ENCODE measurements at places on chromosomes 5 and 9.

GRCh38 chr9:126708178-126708577 is 94.5 kb downstream of the LMX1B start:
- DNase-seq = no peak

- peak; percentile 93 for DNase-seq
Measured at GRCh38 chr9:734831-735511, 106.5 kb upstream of the DMRT1 start.

DNA sequence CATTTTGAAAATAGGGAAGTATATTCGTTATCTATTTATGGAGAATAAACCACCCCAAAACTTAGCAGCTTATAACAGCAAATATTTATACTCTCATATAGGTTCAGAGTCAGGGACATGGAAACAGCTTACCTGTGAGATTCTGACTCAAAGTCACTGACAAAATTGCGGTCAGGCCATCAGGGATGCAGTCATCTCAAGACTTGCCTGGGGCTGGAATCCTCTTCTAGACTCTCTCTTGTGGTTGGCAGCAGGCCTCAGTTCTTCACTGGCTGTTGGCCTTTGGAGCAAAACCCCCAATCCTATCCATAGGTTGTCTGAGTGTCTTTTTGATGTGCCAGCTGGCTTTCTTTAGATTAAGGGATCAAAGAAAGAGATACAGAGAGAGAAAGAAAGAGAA is 275.6 kb downstream of the SEC61B start:
- no peak for DNase-seq

DNA sequence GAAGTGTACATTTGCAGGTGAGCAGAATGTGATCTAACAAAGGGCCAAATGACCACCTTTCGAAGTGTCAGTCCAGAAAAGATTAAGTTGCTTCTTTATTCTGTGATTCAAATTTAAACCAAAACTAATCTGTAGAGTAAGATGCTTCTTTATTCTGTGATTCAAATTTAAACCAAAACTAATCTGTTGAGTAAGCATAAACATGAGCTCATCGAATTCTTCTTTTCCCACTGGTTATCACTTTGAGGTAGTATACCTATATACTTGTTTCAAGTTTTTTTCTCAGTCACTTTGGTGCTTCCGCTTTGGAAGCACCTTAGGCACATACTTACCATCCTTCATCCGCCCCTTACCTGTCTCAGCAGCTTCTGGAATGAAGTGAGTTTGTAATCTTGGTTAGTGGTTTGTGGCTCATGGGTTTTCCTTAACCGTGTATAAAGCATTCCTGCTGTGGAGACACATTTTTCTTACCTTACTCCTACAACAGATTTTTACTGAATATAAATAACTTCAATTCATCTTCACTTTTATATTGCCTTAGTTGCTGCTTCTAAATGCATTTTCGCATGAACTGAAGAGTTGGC is 40.7 kb upstream of the CTXN3 start:
- DNase-seq = no peak

DNA sequence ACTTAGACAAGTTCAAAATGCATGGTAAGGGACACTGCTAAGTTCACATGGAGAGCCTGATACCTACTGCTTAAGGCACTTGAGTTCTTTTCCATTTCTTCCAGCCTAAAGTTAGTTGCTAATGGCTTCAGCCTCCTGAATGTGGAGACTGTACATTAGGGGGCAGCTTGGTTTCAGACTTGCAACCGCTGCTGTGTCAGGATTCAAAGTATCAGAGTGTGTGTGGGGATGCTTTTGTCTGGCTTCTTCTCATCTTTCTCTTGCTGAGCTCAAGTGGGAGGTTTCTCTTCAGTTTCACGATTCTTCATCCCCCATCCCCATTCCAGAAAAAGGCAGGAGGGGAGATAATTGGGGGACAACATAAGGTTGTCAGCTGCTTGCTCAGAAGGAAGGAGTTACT is 49.4 kb downstream of the ATP10B start:
- DNase-seq = peak; percentile 2

GRCh38 chr5:7395432-7395946 is 449 bp upstream of the ADCY2 start:
- no peak for DNase-seq

- no peak for DNase-seq
Measured at GRCh38 chr5:163089230-163089629, 348.2 kb upstream of the CCNG1 start.

- peak; percentile 50 for DNase-seq
Measured at GRCh38 chr5:81428861-81429260, 34.9 kb upstream of the ACOT12 start.

GRCh38 chr5:10091701-10092100 is 158.0 kb downstream of the ATPSCKMT start:
- DNase-seq = peak; percentile 51

DNA sequence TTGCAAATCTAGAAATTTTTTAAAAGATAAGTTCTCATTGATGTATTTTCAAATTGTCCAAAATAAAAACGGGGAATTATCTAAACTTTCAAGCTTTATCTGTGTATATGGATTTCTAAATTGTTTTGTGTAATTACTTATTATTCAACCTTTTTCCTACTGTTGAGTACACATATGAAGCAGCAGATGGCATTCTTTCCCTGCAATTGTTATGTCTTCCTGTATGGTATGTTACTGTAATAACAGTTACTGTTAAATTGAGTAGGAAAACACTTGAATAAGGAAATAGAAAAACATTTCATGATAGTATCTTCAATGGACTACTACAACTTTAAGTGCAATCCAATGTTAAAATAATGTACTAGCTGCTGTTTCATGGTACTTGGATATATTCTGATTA is 124.8 kb downstream of the RANBP17 start:
- DNase-seq = peak; percentile 31

DNA sequence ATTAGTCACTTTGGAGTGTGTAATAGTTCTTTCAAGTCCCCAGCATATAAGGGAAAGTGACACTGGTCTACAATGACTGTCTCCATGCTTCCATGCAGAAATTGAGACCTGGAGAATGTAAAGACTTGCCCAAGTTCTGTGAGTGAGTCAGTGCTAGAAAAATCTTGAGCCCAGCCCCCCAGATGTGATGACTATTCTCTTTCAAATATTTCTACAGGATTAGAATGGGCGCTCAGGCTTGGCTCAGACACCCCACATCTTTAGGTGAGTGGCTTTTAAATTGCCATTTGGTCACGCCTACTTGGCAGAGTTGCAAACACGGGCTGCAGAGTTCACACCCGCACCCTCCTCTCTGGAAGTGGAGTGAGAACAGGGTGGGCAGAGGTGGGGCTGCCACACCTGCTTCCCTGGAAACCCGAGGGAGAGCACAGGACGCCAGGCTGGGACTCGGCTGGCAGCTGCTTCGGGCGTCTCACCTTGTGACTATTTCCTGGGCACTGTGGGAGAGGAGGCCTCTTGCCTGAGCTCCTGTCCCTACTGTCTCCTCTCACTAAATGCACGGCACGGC is 37.6 kb downstream of the ROPN1L start:
- peak; percentile 88 for DNase-seq

DNA sequence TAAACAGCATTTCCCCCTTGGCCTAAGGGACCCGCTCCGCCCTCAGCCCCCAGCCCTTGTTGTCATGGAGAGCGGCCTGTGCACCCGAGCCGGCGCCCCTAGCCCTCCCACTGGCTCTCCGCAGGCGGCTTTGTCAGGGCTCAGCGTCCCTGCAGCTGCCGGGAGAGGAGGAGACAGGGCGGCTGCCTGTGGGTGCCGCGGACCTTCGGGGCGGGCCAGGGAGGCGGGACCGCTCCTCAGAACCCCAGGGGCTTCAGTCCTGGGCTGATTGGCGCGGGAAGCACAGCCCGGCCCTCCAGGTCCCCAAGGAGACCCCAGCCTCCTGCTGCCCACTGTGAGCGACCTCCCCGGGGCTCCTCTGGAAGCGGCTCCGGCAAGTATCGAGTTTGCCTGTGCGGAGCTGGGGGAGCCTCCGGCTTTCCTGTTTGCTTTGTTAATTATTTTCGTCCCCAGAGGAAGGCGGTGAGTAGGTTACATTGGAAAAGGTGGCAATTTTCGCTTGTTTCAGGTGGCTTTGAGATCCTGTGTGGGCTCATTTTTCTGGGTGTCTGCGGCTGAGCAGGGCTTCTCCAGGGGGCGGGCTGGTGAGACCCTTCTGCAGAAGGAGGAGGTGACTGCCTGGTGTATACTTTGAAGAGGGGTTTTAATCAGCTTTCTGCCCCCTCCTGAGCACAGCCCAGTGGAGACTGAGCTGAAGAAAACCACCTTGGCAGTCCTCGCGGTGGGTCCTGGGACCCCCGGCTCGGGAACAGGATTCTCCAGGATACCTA is at the start of gene FGD3:
FGD3 (plus strand) TSS at position 256 of the 770 bp plus-strand sequence. CDS start 28,734 bp downstream, outside the sequence.
- peak; percentile 54 for DNase-seq

- DNase-seq = no peak
Measured at GRCh38 chr5:149420545-149421371, 41.7 kb upstream of the IL17B start.

DNA sequence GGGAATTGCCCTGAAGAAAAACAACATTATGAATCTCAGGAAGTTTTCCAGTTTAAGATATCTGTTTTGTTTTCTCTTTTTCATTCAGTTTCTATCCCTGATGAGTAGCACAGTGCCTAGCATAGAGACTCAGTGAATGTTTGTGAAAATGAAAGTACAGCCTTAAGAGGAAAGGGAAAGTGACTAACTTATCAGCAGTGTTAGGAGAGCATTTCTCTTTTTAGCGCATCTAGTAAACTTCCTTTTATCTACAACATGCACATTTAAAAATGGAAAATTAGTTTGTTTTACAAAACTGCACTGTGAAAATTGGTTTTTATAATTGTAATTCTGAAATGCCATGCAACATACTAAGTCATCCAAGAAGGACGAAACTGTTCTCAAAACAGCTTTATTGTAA is 110.8 kb downstream of the SMARCA2 start:
- peak; percentile 38 for DNase-seq

DNA sequence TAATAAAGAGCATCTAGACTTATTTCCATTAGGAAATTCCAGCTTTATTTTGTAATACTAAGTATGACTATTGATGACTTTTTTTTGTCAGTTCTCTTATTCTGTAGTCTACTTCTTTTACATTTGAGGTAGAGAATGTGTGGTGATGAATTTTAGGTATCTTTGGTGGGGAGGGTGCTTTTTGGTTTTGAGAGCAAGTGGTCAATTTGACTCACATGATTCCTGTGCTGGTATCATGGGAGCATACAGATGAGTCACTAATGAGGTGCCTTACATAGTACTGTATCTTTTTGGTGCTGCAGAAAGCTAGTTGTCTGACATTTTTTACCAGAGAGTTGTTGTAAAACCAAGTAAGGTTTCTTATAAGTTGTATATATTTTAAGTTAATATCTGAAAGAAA is 35.3 kb downstream of the ERBIN start:
- DNase-seq = peak; percentile 75

DNA sequence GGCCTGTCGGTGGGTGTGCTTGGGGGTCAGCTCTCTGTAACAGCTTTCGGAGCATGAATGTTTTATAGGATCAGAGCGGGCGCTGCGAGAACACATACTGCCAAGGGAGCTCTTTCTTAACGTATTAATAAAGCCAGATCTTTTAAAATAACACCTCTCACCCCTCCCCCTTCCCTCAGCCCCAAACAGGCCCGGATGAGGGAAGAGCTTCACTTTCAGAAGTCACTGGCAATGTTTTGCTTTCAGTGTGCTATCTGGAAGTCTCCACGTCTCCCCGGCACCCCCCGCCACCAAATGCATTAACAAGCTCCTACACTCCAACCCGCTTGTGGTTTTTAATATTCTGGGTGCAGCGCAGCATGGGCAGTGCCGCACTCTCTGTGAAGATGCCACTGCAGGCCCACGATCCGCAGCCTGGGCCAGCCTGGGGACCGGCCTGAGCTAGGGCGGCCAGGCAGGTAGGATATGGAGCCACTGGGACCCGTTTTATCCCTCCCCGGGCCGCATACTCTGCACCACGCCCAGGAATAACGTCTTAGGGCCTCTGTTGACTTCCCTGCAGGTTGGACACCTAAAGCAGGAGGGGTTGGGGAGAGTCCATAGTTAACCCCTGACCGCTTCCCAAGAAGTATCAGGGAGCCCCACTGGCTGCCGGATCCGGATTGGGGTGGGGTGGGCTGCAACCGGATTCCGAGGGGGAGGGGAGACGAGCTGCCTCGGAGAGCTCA is 12.6 kb downstream of the NR2F1 start:
- no peak for DNase-seq

- no peak for DNase-seq
Measured at GRCh38 chr9:70580606-70581195, 166.2 kb upstream of the KLF9 start.

- DNase-seq = no peak
Measured at GRCh38 chr9:6109986-6110385, 94.6 kb upstream of the RANBP6 start.

- no peak for DNase-seq
Measured at GRCh38 chr5:73663860-73664240, 37.9 kb downstream of the ARHGEF28 start.

DNA sequence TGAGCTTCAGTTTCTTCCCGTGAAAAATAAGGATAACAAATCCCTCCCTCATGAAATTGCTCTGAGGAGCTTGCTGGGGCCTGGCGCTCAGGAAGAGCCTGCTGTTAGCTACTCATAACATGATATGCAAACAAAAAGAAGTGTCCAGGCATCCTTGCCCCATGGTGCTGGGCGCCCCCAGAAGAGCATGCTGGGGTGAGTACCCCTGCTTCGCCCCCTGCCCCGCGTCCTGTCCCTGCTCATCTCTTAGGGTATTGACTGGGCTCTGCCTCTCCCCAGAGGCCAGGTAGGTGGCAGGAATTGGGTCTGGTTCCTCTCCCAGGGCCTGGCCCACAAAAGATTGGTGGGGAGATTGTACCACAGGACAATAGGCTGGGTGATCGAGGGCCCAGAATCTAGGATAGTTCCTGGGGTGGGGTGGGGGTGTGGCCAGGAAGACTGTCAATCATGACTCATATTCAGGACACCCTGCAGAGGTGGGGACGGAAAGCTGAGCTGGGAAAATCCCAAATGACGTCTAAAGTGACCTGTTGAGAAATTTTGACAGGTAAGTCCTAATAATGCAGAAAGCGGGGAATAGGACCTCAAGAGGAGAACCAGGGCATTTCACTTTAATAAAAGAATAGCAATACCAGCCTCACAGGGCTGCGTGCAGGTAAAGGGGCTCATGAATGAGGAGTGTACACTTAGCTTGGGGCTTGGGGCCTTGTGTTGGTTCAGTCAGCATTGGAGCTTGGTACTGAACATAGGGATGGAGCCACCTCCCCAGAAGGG is 8.9 kb downstream of the PITX1 start:
- no peak for DNase-seq

Measured in GM23248 (cell line).